ENCODE measurements at places on chromosomes 13 and 19. TPM values are rescaled to one million over a fixed set of nuclear protein-coding genes. Genes with fewer than 3 reads are reported as not detected.

Gene LSR
- 20.8 TPM for total RNA-seq

DNA sequence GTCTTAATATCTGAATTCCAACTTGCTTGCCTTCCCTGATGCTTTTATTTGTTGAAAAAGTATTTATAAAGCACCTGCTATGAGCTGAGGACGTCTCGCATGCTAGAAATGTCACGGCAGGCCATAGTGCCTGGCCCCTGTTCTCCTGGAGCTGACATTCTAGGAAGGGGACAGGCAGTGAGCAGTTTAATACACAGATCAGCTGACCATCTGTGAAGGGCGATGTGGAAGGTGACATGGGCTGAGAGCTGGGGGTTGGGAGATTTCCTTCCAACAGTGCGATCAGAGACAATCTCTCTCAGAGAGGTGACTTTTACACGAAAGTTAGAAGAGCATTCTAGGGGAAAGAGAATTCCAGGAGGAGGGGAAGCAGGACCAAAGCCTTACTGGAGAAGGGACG is 153.2 kb downstream of the ZNF536 start:
- no peak for DNase-seq

Gene AKAP11
- 33.5 TPM for total RNA-seq

DNA sequence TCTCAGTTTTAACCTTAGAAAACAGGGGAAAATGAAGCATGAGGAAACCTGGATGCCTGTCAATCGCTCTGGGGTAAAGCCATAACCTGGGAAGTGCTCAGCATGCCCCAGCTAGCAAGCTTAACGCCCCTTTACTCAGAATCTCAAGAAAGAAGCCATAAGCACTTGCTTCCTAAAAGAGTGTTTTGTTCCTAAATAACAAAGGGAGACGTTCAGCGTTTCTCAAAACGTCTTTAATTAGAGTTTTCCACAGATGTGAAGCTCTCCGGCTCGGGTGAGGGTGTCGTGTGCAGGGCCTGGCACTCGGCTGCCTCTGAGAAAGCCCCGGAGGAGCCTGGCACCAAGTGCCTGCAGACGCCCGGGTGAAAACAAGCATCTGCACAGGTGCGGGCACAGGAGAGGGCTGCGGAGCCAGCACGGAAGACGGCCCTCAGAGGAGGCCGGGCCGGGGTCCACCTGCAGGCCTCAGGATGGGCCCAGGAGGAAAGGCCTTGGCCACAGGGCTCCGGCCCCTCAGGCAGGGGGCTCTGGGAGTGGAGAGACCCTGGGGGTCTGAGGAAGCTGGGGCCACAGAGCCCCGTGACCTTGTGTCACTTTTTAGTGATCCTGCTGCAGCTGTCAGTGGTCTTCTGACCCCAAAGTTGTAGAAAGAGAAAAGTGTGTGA is 6.2 kb downstream of the GAS6 start:
- no peak for DNase-seq

DNA sequence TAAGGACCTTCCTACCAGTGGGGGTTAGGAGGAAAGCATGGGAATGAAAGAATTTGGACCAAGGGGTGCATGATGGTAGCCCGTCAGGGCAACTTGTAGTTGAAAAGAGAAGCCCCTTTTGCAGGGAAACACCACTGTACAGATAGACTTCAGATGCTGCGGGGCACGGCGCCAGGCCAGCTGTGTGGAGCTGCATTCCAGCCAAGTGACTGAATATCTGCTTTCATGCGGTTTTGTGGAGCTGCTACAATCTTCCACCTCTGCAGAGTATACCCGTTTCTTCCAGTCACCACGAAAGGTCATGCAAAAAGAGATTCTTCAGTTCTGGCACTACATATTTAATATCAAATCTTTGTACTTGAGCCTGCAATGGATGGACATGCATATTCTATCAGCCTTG is 104.7 kb downstream of the RGCC start:
- no peak for DNase-seq

DNA sequence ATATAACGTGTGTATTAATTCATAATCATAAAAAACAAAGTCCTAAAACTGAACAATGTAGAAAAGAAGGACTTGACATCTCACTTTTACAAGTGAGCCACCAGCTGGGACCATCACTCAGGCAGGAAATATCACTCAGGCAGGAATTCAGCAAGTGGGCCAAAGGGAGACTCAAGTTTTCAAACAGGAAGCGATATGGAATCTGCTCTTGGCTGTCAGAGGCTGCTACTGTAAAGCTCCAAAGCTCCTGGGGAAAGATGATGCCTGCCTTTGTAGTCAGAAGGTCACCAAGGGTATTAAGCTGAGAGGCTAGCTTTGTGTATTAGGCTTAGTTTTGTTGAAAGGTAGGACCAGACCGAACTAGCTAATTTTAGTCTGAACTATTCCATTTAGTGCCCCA is 5.5 kb upstream of the AKAP11 start:
- no peak for DNase-seq

DNA sequence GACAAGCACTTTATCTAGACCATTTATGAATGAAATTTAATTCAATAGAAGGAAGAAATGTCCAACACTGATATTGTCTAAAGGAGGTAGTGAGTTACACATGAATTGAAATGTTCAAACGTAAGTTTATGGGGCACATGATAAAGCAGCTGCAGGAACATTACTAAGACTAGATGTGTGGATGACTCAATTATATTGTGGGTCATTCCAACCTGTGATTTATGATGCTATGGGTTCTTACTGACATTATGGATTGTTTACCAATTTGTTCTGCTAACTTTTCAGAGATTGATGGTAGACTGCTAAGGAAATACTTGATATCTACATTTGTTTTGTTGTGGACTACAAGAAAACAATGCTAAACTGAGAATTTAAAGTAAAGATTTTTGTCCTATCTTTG is 56.1 kb upstream of the ATXN8OS start:
- DNase-seq, result no peak

- no peak for DNase-seq
Measured at GRCh38 chr13:55245005-55245644, 1895.6 kb upstream of the PRR20A start.

- DNase-seq, result no peak
Measured at GRCh38 chr13:79987323-79987722, 353.6 kb downstream of the SPRY2 start.

GRCh38 chr13:63873936-63874335 is 2458.3 kb upstream of the PCDH20 start:
- DNase-seq, result no peak

DNA sequence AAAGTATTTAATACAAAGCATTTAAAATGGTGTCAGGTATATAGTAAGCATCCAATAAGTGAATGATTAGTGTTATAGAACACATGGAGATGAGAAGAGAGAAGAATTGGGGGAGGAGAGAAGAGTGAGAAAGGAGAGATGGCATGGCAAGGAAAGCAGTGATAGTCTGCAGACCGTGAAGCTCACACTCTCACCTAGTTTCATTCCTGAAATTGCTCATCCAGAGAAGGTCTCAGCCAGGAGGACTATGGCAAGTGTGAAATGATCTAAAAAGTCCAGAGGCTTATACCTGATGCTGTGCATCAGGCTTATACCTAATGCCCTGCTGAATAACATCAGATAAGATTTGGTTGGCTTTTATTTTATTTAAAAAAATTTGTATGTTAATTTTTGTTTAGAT is 351.6 kb upstream of the KLF12 start:
- no peak for DNase-seq

Gene SH2D3A
- total RNA-seq, result 15.0 TPM

GRCh38 chr13:98822225-98822606 is 69.7 kb upstream of the SLC15A1 start:
- no peak for DNase-seq

Gene PPP1R37
- total RNA-seq, result 16.2 TPM

GRCh38 chr13:72390909-72391308 is 336.5 kb downstream of the MZT1 start:
- DNase-seq, result no peak

Gene ZNF665
- 3.9 TPM for total RNA-seq

GRCh38 chr13:113636266-113636963 is 21.6 kb downstream of the ATP4B start:
- peak; percentile 45 for DNase-seq

DNA sequence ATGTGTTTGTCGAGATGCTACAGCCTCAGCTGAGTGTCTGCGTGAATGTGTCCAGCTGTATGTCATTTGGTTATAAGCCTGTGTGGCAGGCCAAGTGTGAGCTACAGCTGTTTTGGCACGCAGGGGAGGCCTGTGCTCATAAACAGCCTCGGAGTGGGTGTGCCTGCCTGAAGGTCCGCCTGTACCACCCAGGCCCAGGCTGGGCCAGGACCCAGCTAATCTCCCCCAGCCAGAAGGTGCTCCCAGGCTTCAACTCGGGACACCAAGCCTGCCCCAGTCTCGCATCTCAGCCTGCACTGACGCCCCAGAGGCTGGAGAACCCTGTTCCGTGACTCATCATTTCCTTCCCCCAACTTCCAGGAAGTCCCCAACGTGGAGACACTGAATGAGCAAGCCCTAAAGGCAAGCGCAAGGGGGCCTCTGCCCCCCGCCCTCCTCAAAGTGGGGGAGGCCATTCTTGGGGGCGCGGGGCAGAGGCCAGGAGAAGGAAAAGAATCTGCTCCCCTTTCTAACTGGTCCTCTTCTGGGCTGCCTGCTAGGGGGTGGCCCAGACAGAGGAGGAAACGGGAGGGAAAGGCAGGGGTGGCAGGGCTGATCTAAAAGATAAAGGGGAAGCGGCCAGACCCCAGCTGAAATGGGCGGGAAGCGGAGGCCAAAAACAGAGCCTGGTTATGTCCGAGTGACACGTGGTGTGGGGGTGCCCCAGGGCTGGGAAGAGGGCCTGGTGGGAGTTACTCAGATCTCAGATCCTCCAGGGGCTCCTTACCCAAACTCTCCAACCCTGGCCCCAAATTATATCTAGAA is 2.0 kb downstream of the SLC1A5 start:
- DNase-seq, result peak; percentile 86

- no peak for DNase-seq
Measured at GRCh38 chr13:99659866-99660554, 158.7 kb downstream of the TM9SF2 start.

DNA sequence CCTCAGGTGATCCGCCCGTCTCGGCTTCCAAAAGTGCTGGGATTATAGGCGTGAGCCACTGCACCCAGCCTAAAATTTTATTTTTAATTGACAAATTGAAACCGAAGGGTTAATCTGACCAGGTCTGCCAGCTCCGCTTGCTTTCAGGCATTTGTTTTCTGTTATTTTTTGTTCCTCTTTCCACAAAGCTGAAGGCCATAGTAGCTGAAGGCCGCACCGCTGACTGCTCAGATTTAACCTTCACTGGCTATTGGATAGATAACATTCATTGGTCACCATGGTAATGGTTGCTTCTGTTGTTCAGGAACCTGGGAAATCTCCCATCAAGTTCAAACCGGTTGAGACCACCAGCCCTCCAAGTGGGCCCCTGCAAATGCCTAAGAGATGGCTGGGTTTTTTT is 124.5 kb upstream of the USP29 start:
- peak; percentile 15 for DNase-seq

Gene CEACAM4
- total RNA-seq, result 19.0 TPM

- no peak for DNase-seq
Measured at GRCh38 chr13:50898338-50898737, 11.3 kb upstream of the RNASEH2B start.

Gene DCAF15
- total RNA-seq, result 47.6 TPM

DNA sequence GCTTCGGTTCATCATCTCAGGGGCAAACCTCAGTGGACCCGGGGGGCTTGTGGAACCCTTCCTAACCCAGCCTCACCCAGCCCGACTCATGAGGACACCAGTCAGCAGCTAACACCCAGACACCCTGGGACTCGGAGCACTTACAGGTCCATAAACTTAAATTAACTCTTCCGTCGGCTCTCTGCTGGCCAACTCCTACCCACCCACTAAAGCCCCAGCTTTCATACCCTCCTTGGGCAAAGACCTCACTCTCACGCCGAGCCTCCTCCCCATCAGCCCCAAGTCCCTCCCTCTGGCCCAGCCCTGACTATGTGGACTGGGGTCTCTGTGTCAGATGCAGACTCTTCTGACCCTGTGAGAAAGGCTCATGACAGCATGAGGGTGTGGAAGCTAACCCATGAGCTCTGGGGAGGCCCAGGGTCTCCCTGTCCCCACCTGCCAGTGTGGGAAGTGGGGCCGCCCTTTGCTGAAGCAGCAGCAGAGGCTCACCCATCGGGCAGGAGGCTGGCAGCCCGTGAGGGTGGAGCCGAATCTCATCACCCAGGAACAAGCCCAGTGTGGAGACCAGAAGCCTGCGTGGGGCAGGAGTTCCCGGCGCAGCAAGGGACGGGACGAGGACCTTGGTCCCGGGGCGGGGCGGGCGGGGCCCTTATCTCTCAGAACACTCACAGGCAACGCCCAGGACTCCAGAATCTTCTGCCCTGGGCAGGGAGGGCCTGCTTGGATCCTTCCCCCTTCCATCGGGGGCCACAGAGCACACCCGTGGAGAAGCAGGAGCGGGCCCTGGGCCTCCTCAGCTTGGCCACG is 19.8 kb downstream of the TCF3 start:
- no peak for DNase-seq

DNA sequence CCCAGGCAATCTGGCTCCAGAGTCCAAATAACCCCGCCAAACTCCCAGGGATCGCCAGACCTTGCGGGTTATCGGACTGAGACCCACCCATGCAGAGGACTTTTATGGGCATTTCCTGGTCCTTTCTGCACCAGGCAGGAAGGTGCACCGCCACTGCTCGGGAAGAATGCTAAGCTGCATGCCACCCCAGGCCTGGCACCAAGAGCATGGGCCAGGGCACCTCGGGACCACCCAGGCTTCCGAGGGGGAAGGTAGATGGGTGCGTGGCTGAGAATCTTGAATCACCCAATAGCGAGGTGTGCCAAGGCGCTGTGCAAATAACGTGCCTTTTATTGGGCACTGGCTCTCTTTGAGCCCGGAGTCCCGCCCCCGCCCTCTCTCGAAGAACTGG is 422 bp upstream of the ZNF575 start:
- peak; percentile 87 for DNase-seq

DNA sequence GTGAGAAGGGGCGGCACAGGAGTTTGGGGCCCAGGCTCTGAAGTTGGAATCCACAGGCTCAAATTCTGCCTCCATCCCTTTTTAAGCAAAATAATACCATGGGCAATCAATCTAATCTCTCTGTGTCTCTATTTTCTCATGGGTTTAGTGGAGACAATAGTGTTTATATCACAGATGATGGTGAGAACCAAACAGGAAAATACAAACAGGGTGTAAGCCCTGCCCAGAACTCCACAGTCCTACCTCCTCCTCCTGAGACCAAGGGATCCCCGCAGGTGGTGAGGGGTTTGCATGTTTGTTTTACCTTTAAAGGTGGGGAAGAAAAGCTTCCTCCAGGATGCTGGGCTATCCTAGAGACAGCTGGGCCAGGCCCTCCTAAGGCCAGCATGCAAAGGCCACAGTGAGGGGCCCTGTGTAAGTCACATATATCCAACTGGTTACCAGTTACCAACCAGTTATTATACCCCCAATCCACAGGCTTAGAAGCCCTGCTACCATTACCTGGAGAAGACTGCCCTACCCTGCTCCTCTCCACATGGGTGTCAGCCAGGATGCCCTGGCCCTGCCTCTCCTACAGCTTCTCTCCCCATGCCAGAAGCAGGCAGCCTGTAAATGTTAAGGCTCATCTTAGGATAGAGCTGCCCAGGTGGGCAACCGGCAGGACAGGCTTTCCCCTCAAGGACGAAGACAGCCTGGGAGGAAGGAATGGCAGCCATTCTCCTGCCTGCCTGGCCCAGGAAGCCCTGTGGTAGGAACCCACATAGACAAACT is 658.4 kb downstream of the UQCRFS1 start:
- no peak for DNase-seq

GRCh38 chr13:95188128-95188527 is 113.1 kb downstream of the ABCC4 start:
- no peak for DNase-seq

- peak; percentile 83 for DNase-seq
Measured at GRCh38 chr13:33353210-33353609, 67.7 kb upstream of the STARD13 start.

GRCh38 chr19:44762038-44762437 is 13.5 kb downstream of the BCL3 start:
- DNase-seq, result no peak
